ENCODE measurements at places on chromosomes 3 and 15.

- DNase-seq, result no peak
Observed at GRCh38 chr15:91385311-91385710, 285.3 kb downstream of the SV2B start.

- DNase-seq, result no peak
Observed at GRCh38 chr15:78197632-78198031, 36.7 kb downstream of the ACSBG1 start.

DNA sequence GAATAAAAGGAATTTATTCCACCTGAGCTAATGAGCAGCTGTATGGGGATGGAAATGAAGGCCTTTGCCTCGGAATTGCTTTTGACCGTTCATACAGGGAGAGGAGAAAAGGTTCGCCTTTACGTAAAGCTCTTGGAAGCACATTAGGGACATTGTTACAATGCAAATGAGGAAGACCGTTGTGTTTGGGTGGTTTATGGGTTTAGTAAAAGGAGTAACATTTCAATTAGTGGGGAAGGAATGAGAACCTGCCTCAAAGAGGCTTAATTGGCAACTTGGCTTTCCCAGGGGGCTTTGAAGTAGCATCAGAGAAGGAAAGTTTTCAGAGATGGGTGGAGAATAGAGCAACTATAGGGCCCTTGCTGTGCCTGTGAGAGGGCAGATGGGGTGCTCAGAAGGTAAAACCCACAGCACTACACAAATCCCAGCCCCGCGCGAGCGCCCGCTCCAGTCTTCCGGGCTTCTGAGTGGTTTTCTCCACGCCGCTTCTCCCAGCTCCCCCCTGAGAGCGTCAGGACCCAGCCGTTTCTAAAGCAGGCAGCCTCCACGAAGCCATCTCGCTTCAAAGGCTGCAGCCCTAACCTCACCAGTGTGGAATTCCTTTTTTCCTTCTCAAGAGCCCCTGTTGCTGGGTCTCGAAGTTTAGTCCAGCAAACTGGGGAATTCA lies 192.0 kb upstream of the HES1 start:
- no peak for DNase-seq

DNA sequence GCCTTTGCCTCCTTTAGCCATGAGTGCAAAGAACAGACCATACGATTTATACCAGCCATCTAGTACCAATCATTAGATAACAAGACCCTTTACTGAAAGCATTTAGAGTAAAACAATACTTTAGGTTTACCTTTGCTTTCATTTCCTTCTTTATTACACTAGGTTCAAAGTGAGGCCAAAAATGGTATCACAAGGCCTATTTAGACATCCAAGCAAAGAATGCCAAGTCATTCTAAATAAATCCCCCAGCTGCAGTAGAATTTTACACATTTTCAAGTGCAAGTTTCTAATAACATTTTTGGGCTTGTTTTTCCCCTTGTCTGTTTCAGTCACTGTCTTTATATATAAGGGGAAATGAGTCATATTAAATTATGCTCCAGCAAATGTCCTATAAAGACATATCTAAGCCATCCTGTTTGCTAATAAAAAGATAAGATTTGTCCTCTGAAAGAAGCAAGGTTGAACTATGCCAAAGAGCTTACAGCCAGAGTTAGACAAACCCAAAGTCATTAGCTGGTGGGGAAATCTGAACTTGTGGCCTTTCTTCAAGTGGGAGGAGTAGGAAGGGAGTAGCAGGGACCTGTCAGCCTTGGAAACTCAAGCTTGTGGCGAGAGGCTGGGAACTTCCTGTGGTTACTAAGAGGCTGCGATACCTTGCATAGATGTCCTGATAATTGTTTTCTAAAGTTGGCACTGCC lies 232.7 kb downstream of the MECOM start:
- no peak for DNase-seq

- DNase-seq, result no peak
Observed at GRCh38 chr15:100703671-100704070, 101.3 kb downstream of the ASB7 start.

DNA sequence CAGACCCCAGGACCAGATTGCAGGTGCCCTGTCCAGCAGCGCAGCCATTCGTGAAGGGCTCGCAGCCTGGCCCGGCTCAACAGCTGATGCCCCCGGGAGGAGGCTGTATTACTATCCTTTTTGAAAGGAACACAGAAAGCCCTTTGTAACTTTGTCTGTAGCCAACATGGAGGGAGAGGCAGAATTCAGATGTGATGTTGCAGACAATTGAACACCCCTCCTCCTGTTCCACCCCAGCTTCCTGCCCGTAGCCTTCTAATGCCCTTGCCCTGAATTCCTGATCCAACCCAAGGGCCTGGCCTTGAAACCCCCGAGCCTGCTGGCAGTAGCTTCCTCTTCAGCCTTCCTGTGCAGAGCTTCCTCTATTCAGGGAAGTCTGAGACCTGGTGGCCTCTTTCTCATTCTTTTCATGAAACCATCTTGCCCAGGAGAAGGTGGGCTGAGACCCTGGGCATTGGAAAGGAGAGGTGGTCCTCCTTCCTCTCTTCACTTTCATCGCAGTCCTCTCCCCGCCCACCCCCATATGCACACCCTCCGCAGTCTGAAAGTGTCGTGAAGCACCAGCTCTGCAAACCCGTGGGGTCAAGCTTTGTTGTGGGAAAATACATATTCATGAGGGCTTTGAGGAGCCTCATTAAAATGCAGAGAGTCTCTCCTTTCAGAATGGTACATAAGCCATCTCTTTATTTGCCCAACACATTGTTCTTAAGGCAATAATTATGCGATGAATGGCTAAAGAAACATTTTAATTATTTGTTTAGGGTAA lies 109.2 kb downstream of the APBA2 start:
- no peak for DNase-seq

DNA sequence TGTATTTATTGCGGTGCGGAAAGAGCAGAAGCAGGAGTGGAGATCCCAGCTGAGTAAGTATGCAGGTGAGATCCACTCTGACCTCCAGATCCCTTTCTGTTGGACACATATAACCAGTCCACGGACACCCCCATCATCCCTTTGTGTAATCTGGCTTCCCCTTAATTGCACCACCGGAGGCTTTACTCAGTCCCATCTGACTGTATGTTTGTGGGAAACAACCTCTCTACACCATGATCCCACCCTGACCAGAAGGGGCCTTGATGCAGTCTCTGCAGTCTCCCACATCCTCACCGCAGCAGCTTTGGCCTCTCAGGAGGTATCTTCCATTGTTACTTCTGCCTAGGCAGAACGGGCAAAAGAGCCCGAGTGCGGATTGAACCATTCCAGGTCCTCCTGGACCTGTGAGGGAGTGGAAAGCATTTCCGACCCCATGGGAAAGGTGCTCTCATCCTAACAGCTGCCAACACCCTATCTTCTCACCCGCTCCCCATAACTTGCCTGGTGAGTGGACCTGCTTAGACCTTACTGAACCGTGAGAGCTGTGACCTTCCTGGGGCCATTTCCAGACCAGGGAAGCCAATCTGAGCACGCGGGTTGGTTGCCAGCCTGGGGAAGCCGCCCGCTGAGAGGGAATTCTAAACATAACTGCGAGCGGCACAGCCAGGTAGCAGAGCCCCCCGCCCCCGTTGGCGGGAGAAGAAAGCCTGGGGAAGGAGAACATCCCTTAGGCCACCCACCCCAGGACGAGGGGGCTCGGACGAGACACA lies 1.1 kb downstream of the SLCO2A1 start:
- DNase-seq, result no peak

All from GM19239 (cell line).